CD4-positive, alpha-beta memory T cell (primary cell): ENCODE measurements at places on chromosomes 6 and 20.
A peak's percentile ranks its signal among the peaks of the same experiment; 100 is the strongest.

GRCh38 chr6:54291146-54291545, 17.1 kb upstream of the TINAG start:
- DNase-seq, result no peak

- no peak for DNase-seq
Measured at GRCh38 chr6:37243816-37244370, 13.7 kb upstream of the TBC1D22B start.

DNA sequence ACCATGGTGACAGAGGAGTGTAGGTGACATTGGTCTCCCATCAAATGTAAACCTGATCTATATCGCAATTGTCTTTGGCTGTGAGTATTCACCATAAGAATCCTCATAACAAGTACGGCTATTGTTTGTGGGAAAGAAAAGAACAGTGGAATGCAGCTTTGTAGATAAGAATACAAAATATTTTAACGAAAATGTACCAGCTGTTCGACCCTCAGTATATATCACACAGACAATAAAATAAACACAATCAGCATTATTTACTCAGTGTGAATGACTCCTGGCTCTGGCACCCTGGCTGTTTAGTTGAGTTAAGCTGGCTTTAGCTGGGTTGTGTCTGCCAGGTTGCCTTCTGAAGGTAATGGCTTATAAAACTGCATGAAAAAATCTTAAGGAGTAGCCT, 43.4 kb downstream of the SNRNP48 start:
- DNase-seq, result no peak

DNA sequence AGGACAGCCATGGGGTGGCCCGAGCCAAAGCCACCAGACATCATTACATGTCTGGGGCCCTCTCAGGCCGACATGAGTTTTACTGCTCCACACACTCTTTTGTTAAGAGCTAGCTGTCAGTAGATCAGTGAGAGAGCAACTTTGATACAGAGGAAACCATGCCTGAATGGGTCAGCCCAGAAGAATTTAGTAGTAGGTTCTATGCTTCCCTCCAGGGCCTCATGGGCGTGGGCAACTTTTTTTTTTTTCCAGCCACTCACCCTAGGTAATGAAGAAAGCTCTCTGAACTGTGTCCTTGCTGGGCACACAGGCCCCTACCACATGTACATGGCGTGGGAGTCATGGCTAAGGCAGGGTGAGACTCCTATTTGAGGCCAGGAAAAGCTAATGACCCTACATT, 38.8 kb downstream of the HLA-F start:
- DNase-seq, result no peak

GRCh38 chr6:110728501-110728900, 86.8 kb downstream of the CDK19 start:
- no peak for DNase-seq

- DNase-seq, result no peak
Measured at GRCh38 chr20:18138639-18139583, 1.2 kb downstream of the KAT14 start.

DNA sequence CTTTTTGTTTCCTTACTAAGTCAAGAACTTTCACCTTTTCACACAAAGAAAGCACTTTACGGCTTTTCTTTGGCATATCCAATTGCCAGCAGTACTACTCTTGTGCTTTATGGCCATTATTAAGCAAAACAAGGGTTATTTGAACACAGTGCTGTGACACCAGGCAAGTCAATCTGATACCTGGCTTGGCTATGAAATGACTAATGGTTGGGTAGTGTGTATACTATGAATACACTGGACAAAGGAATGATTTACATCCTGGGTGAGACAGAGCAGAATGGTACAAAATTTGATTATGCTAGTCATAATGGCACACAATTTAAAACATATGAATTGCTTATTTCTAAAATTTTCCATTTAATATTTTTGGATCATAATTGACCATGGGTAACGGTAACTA, 22.1 kb upstream of the ADGRF1 start:
- DNase-seq, result no peak

DNA sequence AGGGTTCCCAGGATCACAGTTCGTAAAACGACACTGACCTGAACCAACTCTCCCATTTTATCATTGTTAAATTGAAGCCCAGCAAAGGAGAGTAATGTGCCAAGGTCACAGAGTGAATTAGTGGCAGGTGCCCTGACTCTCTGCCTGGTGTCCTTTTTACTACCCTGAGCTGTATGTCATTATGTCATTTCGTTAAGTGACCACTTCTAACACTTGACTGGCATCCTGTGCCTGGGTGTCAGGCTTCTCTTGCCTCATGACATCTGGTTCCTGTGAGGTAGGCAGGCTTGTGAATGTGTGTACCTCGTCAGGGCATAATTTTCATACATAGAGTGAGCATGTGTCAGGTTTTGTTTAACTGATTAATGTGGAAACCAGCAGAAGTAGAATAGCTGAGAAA, 48.6 kb downstream of the RALY start:
- DNase-seq, result no peak

DNA sequence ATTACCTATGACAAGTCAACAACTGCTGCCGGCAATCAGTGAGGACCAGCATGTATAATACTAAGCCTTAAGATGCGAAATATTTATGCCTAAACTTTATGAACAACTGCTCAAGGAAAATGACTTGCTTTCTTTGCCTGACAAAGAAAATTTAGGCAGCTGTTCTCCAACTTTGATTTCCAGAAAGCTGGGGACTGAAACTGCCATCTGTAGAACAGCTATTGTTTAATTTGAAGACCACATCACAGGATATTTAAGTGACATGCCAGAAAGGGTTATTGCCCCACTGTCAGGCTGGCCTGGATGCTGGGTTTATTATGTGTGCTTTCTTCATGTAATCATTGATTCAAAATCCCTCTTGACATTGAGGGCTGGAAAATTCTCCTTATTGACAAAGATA, 153.9 kb upstream of the ENPP5 start:
- DNase-seq, result no peak

GRCh38 chr6:44561832-44562665, 174.5 kb downstream of the CDC5L start:
- no peak for DNase-seq

DNA sequence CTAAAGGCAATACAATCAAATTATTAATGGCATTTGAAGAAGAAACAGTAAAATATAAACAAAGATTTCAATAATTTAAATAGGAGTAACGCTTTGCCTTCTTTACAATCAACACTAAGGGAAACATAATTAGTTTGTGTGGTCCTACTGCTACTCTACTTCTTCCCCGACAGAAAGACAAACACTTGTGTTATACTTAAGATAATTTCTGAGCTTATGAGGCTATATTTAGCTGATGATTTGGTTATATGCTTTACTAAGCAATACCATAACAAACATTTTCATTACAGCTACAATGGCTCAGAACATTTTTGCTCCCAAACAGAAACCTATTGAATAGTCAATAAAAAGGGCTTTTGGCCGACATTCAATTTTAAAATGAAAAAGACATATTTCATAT, 1217.2 kb upstream of the GJE1 start:
- DNase-seq, result no peak

GRCh38 chr6:156953479-156954146, 176.4 kb downstream of the ARID1B start:
- peak; percentile 69 for DNase-seq

DNA sequence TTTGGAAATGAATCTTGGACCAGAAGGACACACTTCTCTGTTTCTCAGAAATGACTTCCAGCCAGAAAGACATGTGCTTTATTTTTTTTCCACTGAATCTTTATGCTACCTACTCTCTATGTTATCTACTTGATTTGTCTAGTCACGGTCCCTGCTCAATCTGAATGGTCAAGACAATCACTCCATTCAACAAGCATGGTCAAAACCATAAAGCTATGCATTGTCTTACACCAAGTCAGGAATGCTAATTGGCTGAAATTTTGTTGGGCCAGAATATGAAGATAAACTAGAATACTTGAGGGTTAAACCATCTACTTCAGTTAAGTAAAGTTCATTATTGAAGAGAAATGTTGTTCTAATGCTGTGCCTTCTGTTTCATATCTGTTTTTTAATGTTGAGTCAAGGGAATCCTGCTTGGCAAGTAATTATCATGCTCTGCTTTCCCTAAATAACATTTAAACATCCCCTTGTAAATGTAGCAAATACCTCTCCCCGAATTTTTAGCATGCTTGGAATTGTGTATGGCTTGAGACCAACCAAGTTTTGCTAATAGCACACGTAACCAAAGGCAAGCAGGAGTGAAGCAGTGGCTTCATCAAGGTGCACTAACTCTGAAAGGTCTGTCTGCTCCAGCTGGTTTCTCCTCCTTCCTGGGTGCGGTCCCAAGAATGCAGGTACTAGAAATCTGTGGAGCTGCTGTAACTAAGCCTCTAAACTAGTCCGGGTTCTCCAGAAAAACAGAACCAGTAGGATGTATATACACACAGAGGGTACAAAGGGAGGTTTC, 190.3 kb upstream of the CDYL start:
- no peak for DNase-seq

DNA sequence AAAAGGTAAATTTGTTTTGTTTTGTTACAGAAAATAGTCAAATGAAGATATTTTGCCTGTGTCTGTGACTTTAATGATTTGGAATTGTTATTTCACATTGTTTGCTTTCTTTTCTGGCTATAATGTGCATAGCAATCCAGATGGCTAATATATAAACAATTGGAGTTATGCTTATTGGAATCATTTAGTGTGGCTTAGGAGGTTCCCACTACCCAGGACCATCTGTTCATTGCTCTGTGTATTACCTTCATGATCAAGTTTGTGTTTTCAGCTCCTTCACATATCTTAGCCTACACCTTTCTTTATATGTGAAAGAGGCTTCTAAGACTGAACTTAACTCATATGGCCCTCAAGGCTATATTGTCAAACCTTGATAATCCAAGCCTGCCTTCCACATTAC, 232.9 kb downstream of the BCKDHB start:
- DNase-seq, result no peak

- DNase-seq, result no peak
Measured at GRCh38 chr6:136022224-136022874, 170.8 kb downstream of the PDE7B start.

GRCh38 chr6:38997128-38997761, 51.3 kb upstream of the GLP1R start:
- no peak for DNase-seq

- no peak for DNase-seq
Measured at GRCh38 chr6:72933233-72933632, 292.1 kb downstream of the KHDC1L start.

GRCh38 chr20:33852626-33853506, 41.7 kb downstream of the CHMP4B start:
- no peak for DNase-seq

DNA sequence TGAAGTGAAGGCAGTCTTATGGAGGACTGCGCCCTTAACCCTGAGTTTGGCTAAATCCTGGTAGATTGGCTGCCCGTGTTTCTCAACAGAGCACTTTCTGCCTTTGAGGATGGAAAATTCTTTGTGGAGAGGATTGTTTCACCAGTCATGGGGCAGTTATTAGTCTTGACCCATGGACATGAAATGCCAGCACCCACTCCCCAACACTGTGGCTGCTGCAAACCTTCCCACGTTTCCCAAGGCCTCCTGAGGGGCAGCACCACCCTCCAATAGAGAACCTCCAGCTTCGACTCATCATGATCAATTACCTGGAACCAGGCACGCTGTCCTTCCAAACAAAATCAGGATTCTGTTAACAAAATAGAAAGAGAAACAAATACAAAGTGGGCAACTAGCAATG, 117.8 kb downstream of the PXDC1 start:
- no peak for DNase-seq

GRCh38 chr20:57998276-57998675, 230.2 kb downstream of the ANKRD60 start:
- DNase-seq, result no peak

DNA sequence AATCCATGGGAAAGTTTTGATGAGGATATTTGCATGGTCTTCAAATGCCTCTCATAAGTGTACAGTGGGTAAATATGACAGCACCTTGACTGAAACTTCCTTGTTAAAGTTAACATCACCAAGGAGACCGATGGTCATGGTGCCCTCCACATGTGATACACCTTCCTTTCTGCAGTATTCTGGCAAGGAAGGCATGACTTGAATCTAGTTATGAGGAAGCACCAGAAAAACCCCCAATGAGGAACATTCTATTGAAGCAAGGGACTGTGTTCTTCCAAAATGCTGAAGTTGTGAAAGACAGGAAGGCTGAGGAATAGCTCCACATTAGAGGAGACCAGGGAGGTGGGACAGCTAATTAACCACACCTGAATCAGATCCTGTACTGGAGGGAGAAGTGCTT, 118.3 kb downstream of the SLC24A3 start:
- no peak for DNase-seq

GRCh38 chr6:11492464-11493290, 44.9 kb upstream of the TMEM170B start:
- DNase-seq, result no peak

GRCh38 chr20:57491373-57491772, 33.6 kb downstream of the CTCFL start:
- DNase-seq, result no peak

DNA sequence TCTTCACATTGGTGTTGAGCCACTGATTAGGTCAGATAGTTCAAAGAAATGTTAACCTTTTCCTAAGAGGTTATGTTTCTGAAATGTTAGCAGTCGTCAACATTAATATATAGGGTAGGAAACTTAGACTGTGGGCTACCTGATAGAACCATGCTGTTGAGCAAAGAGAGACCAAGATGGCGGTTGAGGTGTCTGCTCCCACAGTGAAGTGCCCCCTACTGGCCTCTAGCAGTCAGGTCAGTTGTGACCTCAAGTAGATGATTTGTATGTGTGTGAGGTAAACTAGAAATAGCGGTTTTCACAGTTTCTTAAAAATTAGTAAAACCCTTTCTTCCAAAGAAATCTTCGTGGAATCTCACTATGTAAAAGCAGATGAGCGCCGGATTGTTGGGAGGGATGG, 40.3 kb downstream of the MTHFD1L start:
- DNase-seq, result no peak

DNA sequence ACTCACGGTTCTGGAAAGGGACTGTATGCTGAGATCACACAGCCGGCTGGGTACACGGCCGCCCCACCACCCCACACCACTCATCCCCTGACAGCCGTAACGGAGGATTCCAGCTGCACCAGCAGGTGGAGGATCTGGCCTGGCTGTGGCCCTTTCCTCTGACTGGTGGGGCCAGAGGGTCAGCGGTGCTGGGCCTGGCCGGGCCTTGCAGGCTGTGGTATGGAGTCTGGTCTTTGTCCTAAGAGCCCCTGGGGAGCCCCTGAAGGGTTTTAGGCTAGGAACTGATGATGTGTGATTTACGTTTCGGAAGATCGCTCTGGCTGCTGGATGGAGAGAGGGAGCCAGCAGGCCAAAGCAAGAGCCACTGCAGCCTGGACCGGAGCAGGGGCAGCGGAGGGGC, 26.6 kb downstream of the NOL4L start:
- no peak for DNase-seq

DNA sequence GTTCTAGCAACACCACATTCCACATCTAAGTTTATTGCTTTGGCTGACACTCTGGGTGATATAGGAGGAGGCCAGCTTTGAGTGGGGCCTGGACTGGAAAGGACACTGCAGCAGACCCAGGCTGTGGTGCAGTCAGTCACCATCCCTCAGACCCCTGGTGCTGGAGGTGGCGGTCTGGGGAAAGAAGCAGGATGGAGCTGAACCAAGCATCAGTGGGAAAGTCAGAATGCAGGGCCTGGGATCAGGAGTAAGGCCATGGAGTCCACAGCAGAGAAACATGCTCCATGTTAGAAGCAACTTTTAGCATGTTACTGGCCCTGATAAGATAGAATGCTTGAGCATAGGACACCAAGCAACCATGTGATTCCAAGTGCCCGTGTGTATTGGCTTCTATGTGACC, 5.9 kb downstream of the HLA-A start:
- no peak for DNase-seq
